ENCODE measurements at places on chromosomes 11 and 22. TPM values are rescaled to one million over a fixed set of nuclear protein-coding genes. Genes with fewer than 3 reads are reported as not detected.

DNA sequence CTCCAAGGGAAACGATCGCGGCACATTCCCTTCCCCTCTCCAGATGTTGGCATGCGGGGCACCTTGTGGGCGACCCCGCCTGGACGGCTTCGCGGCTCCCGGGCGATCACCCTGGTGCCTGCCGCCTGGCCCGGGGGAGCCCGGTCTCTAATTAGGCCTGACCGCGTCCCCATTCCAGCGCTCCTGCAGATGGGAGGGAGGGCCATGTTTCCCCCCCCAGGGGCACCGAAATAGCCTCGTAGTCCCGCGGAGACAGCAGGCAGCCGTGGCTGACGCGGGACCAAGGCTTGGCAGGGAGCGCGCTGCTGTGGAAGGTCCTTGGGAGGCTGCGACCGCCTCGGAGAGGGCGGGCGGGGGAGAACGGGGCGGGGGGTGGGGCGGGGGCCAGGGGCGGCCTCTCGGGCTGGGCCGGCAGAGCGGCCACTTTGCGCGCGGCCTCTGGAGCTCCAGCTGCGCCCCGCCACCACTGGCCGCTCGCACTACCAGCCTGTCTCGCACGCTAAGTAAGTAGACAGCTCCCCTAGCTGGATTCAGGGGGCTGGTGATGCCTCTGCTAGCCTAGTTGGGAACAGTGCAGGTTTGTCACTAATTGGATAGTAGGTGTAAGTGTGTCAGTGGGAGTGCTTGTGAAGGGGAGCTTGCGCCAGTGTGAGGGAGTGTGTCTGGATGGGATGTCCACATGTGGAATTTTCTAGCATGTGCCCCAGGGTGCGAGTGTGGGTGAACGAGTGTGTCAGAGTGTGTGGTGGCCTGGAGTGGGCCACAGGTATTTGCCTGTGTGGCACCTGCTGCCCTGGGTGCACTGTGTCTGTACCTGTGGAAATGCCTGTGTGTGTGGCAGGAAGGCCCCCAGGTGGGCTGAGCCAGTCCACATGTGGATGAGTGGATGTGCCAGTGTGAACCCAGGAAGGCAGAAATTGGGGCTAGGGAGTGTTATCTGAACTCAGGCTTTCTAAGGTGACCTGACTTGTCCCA lies at the start of gene INSC:
Gene INSC, plus strand, starts transcription at position 423 of the 975 bp plus-strand sequence. CDS start 34,252 bp downstream, outside the sequence.
- DNase-seq = no peak

DNA sequence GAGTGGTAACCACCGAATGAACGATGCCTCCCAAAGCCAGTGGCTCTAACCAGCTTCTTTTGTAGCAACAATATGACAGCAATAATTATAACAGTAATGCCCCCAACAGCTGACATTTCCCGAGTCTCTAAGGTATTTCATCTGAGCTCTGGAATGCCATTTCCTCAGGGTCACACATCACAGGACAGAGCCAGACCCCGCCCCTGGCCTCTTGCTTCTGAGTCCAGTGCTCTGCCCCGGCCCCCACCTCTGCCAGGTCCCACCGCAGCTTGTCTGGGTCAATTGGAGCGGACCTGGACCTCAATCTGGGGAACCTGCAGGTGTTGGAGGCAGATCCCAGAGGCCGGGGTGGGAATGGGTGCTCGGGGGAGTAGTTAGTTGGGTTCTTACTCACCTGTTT lies 63.8 kb downstream of the IGLL1 start:
- no peak for DNase-seq

DNA sequence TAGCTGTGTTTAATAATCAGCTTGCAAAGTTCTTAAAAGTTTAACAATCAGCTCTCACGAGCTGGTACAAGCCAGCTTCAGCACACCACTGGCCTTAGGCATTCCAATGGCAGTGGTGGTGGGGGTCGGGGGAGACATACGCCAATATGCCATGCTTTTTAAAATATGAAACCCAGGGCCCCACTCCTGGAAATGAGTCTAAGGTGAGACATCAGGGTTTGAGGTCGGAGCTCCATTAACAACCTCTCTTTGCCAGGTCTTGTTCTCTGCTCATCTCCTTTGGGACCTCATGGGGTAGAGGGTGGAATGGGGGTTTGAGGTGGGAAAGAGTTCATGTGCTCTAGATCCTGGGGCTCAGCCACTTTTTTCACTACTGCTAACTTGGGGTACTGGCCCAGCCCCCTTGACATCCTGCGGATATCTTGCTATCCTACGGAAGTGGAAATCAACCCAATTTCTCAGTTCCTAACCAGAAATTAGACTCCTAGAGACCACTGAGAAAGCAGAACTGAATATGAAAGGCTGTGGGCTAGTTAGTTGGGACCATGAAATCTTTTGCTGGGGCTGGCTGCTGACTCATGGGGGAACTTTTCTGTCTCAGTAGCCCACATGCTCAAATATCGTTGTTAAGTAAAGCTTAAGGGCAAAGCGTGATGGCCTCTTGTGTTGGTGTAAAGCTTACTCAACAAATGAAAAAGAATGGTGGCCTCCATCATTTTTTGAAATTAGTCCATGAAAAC lies 90.1 kb downstream of the PDHX start:
- no peak for DNase-seq

- no peak for DNase-seq
Observed at GRCh38 chr11:31254415-31254814, 115.1 kb downstream of the DCDC1 start.

DNA sequence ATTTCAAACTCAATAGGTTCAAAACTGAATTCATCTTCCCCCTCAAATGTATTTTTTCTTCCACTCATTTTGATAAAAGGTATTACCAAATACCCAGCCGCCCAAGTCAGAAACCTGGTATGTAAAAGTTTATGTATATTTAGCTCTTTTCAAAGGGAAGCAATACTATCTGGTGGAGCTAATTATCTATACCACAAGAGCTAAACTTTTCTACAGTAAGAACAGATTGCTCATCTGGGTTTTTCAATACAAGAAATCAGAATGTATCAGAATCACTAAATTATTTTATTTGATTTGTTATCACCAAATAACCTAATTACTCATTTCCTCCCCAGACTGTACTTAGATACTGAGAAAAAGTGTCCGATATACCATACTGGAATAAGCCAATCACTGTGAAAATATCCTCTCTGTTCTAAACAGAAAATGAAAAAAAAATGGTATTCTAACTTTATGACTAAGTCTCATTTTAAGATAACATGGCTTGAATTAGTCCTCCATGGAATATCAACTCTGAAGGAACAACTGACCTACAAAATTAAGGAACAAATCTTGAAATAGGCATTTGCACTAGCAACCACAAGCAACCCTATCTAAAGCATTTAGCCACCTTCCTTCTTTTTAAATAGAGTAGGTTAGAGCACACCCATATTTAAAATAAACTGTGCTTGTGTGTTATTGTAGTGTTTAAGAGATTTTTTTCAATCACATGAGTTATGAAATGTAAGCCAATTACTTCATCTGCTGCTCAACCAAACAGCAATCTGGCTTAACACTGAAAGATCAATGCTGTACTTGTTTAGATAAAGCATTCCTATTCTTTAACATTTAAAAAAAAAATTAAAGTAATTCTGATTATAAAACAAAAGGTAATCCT lies 35.0 kb downstream of the RDX start:
- DNase-seq = no peak

DNA sequence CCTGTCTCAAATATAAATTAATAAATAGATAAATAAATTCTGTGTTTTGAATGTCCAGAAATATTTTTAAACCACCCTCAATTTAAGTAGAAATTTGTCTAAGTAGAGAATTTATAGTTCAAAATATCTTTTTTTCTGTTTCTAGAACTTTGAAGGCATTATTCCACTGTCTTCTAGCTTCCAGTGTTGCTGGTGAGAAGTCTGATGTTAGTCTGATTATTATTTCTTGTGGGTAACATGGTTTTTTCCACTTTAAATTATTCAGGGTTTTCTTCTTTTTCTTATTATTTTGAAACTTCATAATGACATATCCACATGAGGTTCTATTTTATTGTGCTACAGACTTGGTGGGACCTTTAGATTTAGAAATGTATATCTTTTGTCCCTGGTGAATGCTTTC lies 46.4 kb upstream of the HEPHL1 start:
- no peak for DNase-seq

- DNase-seq = no peak
Observed at GRCh38 chr22:25624476-25624875, 60.0 kb downstream of the GRK3 start.

- no peak for DNase-seq
Observed at GRCh38 chr22:37639070-37639760, at the start of gene SH3BP1. Gene SH3BP1, plus strand, starts transcription at chr22:37639669. Its CDS starts 119 bp downstream, at chr22:37639788.

DNA sequence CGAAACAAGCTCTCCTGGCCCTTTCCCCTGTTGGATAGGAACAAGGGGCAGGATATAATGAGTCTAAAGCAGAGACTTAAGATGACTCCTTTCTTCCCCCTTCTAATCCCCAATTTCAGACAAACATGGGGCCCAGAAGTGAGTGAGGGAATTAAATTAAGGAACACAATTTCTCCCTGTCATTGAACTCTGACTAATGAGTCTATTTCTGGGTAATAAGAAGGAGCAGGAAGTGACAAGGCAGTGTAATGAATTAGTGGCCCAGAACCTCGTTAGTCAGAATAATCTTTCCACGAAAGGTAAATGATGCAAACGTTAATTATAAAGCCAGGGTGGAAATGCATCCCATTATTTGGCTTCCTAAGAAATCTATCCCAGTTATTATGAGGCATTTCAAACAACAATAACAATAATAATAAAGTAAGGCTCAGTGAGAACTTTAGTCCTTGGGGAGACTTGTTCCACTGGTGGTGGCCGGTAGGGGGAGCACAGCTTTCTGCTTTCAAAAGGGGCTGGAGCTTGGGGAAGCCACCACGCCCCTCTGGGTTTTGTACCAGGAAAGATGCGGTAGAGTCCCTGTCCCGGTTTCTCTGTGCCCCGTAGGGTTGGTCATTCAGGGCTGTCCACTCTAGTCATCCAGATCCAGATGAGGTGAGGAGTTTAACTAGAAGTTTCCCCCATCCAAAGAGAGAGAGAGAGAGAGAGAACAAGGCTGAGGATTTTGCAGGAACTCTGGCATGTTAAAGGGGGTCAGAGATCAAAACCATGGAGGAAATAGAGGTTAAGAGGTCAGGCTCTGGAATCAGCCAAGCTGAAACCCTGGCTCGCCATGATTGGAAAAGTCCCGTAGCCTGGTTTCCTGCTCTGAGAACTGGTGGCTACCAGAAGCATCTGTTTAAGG lies 298.3 kb downstream of the NTM start:
- no peak for DNase-seq

- DNase-seq = no peak
Observed at GRCh38 chr11:21811572-21811971, 381.3 kb upstream of the ANO5 start.

- no peak for DNase-seq
Observed at GRCh38 chr22:48920776-48921241, 906.9 kb downstream of the BRD1 start.

- DNase-seq = no peak
Observed at GRCh38 chr11:93494357-93494756, 48.8 kb downstream of the SMCO4 start.

- peak; percentile 88 for DNase-seq
Observed at GRCh38 chr11:57456960-57457642, 3.2 kb upstream of the RTN4RL2 start.

DNA sequence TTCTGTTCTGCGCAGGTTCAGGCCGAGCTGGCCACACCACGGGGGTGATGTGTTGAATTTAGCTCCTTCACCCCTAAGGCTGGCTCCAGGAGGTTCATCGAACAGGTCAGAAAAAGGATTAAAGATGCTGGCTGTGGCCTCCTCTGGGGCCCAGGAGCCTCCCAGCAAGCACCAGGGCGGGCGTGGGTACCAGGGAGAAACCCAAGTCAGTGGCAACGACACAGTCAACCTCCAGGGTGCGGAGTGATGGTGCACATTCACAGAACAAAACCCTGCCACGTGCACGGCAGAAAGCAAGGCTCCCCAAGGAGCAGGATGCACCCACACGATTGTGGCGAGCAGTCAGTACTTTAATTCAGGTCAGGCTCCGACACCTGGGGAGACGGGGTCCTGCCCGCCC lies 10.8 kb downstream of the C11orf24 start:
- no peak for DNase-seq

GRCh38 chr11:77071077-77071476 lies 4.3 kb downstream of the CAPN5 start:
- DNase-seq = no peak

GRCh38 chr11:2409611-2410468 lies 9.3 kb downstream of the TSSC4 start:
- no peak for DNase-seq

- no peak for DNase-seq
Observed at GRCh38 chr11:78220218-78221157, 31.8 kb downstream of the USP35 start.

DNA sequence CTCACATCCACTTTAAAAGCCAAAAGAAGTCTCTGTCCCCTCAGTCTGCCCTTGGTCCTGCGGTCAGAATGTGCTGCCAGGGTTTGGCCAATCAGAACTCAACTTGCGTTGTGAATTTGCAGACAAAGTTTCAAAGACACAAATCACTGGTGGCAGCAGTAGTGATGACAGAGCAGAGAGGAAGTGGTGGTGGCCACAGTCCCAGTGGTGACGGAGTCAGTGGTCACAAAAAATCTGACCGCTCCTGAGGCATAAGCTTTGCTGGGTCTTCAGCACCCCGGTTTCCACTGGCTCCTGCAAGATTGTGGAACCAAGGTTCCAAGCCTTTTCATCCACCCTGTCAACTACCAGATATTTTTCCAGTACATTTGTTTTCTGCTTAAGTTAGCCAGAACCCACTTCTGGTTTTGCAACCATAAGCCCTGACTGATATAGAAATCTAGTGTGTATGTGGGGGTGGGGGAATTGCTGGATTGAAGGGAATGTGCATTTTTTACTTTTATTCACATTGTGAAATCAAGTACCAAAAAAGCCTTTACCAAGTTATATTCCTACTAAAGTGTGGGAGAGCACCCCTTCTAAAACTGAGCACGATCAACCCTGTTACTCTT lies 112.3 kb downstream of the TMPRSS5 start:
- DNase-seq = no peak

- DNase-seq = no peak
Observed at GRCh38 chr11:62832336-62833234, at the start of gene TEX54. Gene TEX54, minus strand, starts transcription at chr11:62832841.

DNA sequence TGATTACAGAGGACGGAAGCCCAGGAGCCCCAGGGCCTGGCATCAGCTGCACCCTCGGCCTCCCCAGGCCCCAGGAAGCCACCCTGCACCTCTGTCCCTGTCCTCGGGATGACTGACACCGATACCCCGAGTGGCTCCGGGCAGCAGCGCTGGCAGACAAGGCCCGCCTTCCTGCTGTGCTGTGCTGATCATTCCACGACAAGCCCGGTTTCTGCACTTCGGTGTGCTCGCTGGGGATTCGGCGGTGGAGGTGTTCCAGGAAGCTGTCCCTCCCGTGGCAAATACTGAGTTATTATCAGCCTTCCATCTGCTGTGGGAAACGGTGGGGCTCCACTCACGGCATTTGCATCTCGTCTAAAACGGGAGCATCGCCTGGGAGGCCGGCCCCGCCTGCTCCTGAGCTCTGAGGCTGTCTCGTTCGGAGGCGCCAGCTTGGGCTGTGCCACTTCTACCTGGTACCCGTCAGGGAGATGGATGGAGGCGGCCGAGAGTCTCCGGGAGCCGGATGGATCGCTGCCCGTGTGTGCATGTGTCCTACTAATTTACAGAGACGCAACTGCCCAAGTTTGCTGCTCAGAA lies 506.1 kb downstream of the BRD1 start:
- no peak for DNase-seq

The SMC1B gene
- total RNA-seq = not detected

The CABP4 gene
- 5.7 TPM for total RNA-seq

The SLC1A2 gene
- total RNA-seq = 0.22 TPM
